Stimulated activated effector memory CD8-positive, alpha-beta T cell treated with anti-CD3 and anti-CD28 coated beads, Interleukin-12 subunit alpha, Interleukin-12 subunit beta, amount 100 ng/mL, for 72 hours (primary cell): ENCODE measurements at places on chromosomes 12 and 14.

GRCh38 chr12:26896913-26897312, 40.9 kb downstream of the INTS13 start:
- no peak for DNase-seq

- DNase-seq, result no peak
Observed at GRCh38 chr12:82600379-82600778, 86.3 kb upstream of the TMTC2 start.

DNA sequence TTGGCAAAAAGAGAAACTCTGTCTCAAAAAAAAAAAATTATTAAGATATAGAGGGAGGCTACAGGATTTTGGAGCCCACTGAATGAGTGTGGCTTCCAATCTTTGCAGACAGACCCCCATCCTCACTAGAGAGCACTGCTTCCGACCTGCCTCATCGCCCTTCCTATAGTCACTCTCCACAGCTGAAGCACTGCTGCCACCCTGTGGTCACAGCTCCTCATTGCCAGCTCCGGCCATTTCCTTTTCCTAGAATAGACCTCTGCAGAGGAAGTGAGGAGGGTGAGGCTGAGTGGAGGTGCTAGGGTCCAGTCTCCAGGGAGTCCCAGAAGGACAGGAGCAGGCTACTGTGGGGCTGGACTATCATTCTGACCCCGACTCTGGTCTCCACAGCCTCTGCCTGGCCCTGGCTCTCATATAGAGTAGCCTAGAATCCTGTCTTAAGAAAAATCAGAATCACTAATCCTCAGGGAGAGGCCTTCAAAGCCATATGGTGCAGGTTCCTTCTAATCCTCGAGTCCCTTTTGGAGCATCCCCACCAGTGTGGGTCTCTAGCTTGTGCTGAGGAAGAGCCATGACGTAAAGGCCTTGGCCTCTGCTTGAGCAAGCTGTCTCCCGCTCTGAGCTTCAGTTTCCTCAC, 1.4 kb upstream of the NPFF start:
- DNase-seq, result peak; percentile 82

- no peak for DNase-seq
Observed at GRCh38 chr14:52015411-52016030, 26.2 kb downstream of the RTRAF start.

GRCh38 chr12:130574402-130574801, 141.7 kb downstream of the RIMBP2 start:
- DNase-seq, result no peak

GRCh38 chr14:94011795-94012194, 14.3 kb upstream of the OTUB2 start:
- DNase-seq, result no peak

GRCh38 chr12:88658009-88658408, 77.7 kb upstream of the KITLG start:
- no peak for DNase-seq

DNA sequence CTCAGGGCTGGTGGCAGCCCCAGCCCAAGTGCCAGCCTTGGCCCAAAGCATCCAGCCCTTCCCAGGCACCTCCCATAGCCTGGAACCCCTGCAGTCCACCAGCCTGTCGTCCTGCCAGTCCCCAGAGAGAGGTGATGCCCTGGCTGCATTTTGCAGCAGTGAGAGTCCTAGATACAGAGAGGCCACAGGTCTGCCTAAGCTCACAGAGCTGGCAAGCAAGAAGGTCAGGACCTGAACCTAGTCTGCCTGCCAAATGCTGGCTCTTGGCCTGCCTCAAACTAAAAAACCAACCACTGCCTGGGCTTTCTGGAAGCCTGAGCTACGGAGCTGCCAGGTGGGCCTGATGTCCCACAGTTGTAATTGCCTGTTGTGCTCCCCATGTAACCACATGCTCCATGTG, 164.9 kb downstream of the PHETA1 start:
- DNase-seq, result no peak

- no peak for DNase-seq
Observed at GRCh38 chr12:116370004-116370404, 92.5 kb upstream of the MED13L start.

GRCh38 chr12:19198272-19198671, 68.7 kb downstream of the PLEKHA5 start:
- DNase-seq, result no peak

DNA sequence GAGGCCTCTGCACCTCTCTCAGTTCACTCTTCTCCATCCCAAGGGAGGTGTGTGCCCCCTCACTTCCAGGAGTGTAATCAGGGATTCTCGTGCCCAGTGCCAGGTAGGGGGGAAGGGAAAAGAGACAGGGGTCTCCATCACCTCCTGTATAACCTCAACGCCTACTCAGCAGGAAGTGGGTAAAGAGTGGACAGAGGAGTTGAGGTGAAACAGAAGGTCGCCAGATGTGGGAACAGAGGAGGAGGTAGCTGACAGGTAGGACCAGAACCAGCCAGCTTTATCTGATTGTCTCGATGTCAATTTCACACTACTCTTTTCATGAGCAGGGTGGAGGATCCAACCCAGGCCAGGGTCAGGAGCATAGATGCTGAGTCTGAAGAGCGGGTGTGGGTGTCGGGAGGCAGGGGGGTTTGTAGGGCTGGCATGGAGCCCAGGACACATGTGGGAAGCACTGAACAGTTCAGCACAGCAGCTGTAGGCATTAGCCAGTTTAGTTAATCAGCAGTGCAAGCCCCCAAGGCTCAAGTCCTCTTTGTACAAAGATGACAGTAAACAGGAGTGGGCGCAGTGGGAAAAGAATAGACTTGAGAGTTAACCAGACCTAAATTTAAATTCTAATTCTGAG, 213.5 kb downstream of the PELI2 start:
- DNase-seq, result no peak

DNA sequence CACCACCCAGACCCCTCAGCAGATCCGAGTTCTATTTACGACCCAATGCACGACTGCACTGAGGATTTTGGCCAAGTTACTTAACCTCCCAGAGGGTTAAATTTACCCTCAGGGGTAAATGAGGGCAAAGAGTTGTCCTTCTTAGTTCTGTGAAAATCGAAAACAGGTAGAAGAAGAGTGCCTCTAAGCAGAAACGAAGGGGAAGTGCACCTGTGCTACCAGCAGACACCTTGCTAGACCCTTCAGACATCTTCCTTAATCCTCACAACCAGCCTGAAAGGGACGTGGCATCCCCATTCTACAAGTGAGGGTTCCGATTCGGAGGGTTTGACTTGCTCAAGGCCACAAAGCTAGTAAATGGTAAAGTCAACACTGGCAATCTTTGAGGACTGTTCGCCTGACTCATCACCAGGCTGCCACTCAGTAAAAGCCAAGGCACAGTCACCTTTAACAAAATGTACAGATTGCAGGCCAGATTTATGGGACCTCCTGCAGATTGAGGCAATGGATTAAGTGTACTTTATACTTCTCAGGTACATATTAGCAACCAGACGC, 1.6 kb downstream of the GSG1 start:
- DNase-seq, result no peak

DNA sequence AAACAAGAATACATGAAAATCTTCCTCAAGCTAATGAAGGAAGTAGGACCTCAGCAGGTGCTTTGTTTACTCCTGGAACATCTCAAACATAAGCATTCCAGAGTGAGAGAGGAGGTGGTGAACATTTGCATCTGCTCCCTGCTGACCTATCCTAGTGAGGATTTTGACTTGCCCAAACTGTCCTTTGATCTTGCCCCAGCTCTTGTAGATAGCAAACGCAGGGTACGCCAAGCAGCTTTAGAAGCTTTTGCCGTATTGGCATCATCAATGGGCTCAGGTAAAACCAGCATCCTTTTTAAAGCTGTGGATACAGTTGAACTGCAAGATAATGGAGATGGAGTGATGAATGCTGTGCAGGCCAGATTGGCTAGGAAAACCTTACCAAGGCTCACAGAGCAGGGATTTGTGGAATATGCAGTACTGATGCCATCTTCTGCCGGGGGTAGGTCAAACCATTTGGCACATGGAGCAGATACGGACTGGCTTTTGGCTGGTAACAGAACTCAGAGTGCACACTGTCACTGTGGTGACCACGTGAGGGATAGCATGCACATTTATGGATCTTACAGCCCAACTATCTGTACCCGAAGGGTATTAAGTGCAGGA, 1.9 kb downstream of the TOGARAM1 start:
- DNase-seq, result no peak

GRCh38 chr12:28652239-28652638, 462.0 kb downstream of the CCDC91 start:
- no peak for DNase-seq

DNA sequence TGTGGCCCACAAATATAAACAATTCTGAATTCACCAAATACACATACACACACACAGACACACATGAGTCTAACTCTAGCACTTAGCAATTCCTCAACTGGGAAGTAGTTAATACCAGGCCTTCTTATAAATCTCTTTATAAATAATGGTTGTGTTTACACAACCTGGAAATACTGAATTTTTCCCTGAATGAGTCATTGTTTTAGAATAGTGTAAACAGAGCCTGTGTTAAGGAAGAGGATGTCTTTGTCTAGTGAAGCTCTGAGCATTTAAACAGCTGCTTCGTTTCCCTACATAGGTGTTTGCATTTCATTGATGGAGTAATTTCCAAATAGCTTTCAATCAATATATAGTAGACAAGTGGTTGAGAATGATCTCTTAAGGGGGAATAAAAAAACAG, 218.8 kb downstream of the BTG1 start:
- no peak for DNase-seq

DNA sequence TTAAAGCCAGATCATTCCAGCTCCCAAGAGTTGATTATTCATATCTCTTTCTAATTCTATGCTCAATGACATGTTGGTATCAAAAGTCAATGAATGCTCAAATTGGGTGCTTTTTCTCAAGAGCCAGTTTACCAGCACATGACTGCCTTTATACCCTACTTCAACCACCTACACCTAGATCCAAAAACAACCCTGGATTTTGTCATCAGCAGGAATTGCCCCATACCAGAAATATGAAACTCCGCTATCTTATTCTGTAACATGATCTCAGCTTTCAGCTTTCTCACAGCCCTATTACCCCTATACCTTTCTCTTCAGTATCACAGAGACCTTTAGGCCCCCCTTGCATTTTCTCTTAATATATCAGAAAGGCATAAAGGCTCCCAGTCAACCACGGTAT, 32.3 kb upstream of the ESR2 start:
- DNase-seq, result no peak

- no peak for DNase-seq
Observed at GRCh38 chr12:82458101-82458500, 99.8 kb downstream of the METTL25 start.

DNA sequence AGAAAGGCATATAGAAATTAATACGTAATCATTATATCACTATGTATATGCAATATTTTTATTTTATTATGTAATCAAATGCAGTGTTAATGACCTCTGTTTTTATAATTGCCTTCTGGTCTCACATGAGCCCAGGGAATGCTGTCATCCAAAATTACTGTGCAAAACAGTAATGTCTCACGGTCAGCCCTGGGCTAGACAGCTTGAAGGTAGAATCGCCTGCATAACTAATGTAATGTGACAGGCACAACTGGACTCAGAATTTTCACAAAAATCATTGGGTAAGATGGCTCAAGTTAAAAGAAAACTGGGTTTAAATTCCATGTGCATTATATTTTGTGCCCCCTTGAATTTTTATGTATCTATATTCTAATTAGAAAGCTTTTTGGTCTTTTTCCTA, 293.3 kb downstream of the PPFIA2 start:
- no peak for DNase-seq

DNA sequence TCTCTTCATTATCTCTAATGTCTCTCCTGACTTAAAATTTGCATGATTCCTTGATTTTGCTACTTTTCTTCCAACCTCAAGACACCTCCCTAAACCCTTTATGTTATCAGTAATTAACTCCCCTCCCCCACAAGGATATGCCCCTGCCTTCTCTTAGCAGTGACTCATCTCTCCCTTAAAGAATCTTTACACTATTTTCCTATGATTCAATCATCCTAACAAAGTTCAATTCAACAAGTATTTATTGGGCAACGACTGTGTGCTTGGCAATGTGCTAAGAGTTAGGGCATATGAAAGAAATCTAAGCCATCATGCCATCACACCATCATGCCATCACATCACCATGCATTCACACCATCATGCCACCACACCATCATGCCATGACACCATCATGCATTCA, 80.1 kb downstream of the ANO2 start:
- DNase-seq, result no peak

DNA sequence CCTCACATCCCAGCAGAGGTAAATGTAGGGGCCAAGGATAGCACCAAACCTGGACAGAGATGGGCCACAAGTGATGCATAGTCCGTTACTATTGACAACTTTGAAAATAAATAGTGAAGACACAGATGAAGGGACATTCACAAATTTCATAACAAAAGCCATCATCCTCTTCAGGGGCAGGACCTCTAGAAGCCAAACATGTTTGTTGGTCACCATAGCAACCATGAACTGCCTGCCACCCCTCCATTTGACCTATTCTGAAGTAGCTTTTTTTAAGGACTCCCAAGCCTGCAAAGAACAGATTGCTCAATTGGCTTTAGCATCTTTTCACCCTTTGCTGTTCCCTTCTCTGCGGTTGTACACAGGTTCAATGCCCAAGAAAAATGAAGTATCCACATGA, 35.7 kb upstream of the MDM1 start:
- DNase-seq, result no peak

- no peak for DNase-seq
Observed at GRCh38 chr12:31235868-31236395, 90.0 kb downstream of the SINHCAF start.

DNA sequence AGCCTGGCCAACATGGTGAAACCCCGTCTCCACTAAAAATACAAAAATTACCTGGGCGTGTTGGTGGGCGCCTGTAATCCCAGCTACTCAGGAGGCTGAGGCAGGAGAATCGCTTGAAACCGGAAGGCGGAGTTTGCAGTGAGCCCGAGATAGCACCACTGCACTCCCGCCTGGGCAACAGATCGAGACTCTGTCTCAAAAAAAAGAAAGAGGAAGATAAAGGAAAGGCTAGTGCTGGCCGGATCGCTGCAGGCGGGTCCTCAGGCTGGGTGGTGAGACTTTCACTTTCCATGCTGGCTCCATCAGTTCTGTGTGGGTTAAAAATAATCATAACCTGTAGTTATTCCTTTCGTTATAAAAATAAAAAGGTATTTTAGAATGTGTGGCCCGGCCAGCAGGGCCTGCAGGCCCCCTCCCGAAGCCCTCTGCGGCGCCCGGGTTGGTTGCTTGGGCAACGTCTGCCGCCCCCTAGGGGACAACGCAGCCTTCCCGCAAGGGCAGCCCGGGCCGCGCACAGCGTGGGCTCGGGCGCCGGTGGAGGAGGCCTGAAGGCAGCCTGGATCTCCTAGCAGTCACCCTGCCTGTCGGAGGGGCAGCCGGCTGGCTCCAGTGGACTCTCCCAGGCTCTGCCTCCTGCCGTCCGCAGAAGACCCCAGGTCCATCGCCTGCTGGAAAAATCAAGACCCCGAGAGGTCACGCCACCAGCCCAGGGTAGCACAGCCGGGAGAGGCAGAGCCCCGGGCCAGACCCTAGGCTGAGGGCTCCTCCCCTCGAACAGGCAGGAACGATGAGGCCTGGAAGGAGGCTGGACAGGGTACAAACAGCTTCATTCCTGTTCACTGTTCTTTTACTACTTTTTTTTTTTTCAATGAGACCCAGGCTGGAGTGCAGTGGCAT, 5.0 kb upstream of the SLC25A47 start:
- DNase-seq, result peak; percentile 85

DNA sequence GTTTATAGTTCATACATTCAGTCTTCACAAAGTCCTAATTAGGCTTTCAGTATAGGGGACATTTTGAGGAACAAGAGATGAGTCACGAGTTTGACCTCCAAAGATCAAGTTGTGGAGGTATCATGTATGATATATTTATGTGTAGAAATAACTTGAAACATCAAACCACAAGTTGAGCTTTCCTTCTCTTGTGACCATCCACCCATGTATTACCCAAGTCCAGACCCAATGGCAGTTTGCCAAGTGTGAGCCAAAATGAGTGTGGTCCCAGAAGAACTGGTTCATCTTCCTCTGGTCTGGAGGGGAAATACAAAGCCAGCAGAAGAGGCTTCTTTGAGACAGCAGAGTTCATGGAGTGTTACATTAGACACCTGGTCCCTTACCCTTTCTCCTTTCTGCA, 104.9 kb downstream of the ATP23 start:
- no peak for DNase-seq
